Gastrocnemius medialis (tissue), 4 donors: ENCODE measurements at places on chromosomes 5 and 9. TPM values are rescaled to one million over a fixed set of nuclear protein-coding genes. Genes with fewer than 3 reads are reported as not detected.

The PSAT1 gene
- not detected for total RNA-seq

The ZNF782 gene
- total RNA-seq = 8.4 TPM

The ORM2 gene
- not detected for total RNA-seq

The SMIM33 gene
- total RNA-seq = not detected

The COL15A1 gene
- total RNA-seq = 5.9 TPM

The PLPP7 gene
- 110 TPM for total RNA-seq

The CDC20B gene
- total RNA-seq = not detected

The FGFR4 gene
- total RNA-seq = 5.0 TPM

The PCSK1 gene
- 1.4 TPM for total RNA-seq

The KIF2A gene
- total RNA-seq = 14.2 TPM

The WWC1 gene
- total RNA-seq = not detected

The SPATA31D3 gene
- not detected for total RNA-seq

The FRMPD1 gene
- total RNA-seq = 1.1 TPM

The MEF2C gene
- 192 TPM for total RNA-seq

The NIPAL4 gene
- total RNA-seq = not detected

The PCAT7 gene
- not detected for total RNA-seq

The TCF7 gene
- total RNA-seq = 0.49 TPM

The HMMR gene
- 0.12 TPM for total RNA-seq

The KIF24 gene
- 0.13 TPM for total RNA-seq
